ENCODE measurements at places on chromosomes 16 and 17. TPM values are rescaled to one million over a fixed set of nuclear protein-coding genes. Genes with fewer than 3 reads are reported as not detected.

DNA sequence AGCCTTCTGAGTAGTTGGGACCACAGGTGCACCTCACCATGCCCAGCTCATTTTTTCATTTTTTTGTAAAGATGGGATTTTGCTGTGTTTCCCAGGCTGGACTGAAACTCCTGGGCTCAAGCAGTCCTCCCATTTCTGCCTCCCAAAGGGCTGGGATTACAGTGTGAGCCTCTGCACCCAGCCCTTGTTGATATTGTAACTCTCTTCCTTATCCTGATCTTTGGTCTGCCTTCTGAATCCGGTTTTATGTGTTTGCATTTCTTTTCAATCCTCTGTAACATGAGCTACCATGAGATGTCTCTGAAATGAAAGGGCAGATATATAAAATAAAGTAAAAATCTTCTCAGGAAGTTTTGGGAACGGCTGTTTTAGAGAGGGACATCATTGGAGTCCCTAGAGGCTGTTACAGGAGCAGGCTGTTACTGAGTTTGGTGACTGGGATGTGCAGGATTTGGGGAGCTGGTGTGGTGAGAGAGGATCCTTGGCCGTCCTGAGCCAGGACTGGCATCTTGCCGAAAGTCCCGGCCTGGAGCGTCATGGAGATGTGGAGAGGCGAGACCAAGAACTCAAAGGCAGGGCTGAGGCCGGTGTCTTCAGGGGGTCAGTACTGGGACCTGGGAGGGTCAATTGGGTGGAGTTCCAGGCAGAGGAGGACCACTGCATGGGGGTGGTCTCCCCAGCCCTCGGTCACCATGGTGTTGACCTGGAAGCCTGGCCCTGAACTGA, 39.4 kb downstream of the ATP2C2 start:
- DNase-seq, result no peak

- no peak for DNase-seq
These were observed 25.7 kb downstream of the MRM1 start for GRCh38 chr17:36627101-36627500.

- no peak for DNase-seq
These were observed 184.7 kb downstream of the MYO1D start for GRCh38 chr17:32692179-32692578.

- DNase-seq, result no peak
These were observed 63.4 kb upstream of the TMEM97 start for GRCh38 chr17:28255616-28256015.

DNA sequence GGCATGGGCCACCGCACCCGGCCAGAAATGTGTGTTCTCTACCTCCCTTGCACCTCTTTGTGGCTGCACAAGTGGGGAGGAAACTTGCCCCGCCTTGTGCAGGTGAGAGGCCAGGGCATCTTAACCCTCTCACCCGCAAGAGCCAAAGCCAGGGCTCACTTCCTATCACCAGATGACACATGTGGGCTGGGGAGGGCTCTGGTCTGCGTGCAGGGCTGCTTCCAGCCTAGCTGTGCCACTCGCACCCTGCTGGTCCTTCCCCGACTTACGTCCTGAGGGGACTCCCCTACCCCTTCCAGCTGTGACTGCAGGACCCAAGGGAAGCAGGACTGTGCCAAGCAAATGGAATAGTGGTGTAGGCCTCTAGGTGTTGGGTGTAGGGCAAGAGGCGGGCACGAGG, 6.9 kb downstream of the MIEF2 start:
- no peak for DNase-seq

DNA sequence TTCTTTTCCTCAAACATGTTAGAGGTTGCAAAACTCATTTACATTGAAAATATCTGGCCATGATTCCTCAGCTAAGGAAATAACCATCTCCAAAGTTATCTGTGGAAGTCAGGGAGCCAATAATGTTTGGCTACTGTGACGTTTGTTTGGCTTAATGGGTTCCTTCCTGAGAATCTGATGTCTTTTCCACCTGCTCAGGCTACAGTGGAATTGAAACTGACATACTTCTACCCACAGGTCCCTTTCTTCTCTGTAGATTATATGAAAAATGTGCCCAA, 221.1 kb upstream of the XYLT1 start:
- DNase-seq, result no peak

KRTAP9-8 gene
- total RNA-seq, result not detected

DNA sequence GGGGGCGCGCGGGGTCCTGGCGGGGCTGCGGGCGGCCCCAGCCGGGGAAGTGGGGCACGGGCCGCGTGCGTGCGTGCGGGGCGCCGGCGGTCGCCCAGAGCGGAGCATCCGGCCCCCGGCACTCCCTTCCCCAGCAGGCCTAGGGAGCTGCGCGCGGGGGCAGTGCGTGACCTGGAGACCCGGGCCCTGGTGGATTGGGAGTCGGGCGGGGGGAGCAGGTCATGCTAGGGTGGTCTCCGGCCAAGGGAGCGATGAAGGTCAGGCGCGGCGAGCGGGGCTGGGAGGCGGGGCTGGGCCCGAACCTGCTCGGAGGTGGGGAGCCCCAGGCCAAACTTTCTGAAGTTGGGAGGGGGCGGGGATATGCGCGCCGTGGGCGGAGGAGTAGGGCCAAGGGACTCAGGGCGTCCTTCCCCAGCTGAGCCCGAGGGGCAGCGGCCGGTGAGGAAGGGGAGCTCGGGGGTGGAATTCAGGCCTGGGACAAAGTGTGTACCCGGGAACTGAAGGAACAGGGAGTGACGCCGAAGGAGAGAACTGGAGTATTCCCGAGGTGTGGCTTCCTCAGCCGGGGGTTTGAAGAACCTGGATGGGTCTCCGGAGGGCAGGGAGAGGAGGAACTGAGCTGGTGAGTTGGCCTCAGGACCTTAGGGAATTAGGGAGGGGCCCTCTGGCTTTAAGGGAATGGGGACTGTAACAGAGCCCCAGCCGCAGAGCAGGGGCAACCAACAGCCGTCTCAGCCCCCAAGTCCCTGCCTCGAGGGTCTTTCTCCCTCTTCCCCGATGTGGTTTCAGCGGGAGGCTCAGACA, 589 bp downstream of the XYLT2 start:
- no peak for DNase-seq

Measured in frontal cortex (tissue), 4 donors.